A673 (cell line): ENCODE measurements at places on chromosomes 7 and 10.
A peak's percentile ranks its signal among the peaks of the same experiment; 100 is the strongest.

- DNase-seq = no peak
Measured at GRCh38 chr7:91293840-91294239, 29.6 kb downstream of the FZD1 start.

DNA sequence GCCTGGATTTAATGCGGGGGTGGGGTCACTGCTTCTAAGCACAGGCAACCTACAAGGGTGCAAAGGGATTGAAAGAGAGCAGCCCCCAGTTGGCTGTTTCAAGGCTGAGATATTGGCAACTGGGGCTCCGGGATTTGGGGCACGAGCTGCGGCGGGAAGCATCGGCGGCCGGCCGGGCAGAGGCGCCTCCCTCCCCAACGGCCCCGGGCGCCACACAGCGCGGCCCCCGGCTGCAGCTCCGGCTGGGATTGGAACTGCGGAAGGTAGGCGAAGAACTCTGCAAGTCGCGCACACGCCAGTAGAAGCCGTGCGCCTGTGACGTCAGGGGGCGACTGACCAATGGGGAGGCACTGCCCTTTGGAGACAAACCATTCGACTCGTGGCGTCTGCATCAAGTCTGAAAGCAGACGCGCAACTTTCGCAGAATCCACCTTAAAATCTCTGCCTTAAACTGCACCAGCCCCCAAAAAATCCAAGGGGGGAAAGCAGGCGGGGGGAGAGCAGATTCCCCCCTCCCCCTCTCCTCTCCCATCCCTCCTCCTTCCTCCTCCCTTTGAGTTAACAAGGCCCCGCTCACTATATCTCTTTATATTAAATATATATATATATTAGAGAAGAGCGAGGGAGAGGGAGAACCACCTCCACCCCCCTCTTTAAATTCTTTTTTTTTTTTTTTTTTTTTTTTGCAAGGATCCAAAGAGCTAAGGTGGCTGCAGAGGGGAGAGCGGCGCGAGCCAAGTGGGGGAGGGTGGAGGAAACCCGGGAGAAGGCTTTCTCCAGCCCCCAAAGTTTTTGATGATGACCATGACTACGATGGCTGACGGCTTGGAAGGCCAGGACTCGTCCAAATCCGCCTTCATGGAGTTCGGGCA lies at the start of gene DLX6:
DLX6 (plus strand) TSS at position 371 of the 872 bp plus-strand sequence; CDS start at position 796, 425 bp downstream.
- DNase-seq = peak; percentile 97

GRCh38 chr10:124157271-124157681 lies 63.9 kb upstream of the CHST15 start:
- no peak for DNase-seq

- DNase-seq = no peak
Measured at GRCh38 chr10:124303662-124304418, 114.9 kb downstream of the OAT start.

DNA sequence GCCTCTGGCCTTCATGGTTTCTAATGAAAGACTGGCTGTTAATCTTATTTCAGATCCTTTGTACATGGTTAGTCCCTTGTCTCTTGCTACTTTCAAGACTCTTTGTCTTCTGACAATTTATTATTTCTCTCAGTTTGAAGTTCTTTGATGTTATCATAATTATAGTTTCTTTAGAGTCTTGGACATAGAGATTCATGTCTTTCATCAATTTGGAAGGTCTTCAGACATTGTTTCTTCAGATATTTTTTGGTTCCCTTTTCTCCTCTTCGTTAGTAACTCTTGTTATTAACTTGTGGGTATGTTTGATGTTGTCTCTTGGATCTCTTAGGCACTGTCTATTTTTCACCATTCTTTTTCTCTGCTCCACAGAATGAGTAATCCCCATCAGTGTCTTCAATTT lies 8.7 kb downstream of the ZNF37A start:
- DNase-seq = no peak

DNA sequence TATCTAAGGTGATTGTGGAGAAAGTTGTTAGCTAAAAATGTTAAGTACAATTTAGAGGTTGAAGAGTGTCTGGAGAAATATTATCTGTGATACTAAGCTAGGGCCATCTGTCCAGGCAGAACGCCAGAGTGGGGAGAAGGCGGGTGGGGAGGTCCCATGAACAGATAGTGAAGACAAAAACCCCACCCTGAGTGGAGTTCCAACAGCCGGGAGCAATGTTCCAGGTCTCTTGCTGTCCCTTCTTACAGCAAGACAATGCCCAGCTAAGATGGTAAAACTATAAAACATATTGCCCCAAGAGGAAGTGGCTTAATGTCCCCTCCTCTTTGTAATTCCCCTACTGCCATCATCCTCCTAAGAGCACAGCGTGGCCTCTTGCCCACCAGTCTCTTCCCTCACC lies 10.4 kb upstream of the IL15RA start:
- no peak for DNase-seq

- no peak for DNase-seq
Measured at GRCh38 chr10:96858706-96859050, 26.6 kb downstream of the LCOR start.

DNA sequence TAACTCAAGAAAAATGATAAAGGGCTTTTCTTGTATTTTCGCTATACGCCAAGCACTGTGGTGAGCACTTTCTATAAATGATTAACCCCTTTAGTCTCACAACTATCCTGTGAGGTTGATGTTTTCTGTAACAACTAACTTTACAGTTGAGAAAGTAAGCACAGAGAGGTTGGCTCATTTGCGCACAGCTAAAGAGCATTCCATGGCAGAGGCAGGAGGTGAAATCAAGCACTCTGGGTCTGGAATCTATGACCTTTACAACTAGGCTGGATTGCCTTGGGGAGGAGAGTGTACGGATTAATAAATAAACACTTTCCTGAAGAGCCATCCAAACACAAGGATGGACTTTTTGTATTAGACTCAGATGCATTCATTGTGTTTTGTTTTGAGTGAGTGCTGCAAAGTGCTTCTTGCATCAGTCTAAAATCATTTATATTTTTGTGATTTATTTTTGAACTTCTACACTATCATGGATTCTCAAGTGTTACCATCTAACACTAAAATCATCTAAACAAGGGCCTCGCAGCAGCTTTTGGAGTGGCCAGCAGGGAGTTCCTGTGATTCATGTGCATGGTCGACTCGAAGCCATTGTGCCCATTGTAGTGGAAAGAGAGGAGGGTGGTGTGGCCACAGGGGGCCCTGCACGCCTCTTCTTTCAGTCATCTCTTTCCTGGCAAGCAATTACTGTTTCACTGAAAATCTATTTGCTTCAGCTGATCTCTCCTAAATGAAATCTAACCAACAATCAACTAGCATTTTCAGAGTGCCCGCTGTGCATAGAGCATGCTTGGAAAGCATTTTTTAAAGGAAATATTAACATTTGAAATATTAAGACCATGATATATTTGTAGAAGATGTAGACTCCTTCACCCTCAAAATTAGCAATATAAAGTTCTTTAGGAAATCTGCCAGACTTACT lies 633.4 kb upstream of the COBL start:
- peak; percentile 2 for DNase-seq

GRCh38 chr10:128380946-128381345 lies 254.7 kb upstream of the MKI67 start:
- DNase-seq = no peak

DNA sequence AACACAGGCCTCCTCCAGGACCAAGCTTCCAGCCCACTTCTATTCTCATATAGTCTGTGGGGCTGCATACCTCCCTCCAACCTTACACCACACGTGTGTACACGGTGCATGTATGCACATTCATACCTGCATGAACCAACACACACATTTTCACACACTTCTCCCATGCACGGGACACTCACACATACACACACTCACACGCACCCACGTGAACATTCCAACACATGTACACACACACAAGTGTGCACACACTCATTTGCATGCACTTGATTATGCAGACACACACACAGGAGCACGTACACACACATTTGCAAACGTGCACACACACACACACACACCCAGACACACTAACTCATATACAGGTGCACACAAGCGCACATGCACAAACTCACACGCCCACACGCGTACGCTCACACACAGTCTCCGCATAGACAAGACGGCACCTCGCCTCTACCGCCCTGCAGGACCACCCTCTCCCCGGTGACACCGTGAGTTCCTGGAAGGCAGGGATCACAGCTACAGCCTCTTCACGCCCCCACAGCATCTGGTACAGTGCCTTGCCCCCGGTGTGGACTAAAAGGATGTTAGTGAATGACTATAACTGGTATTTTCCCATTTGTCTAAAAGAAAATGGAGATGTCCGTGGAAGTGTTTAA lies 263.8 kb downstream of the PTPRN2 start:
- DNase-seq = no peak

GRCh38 chr7:152477079-152477478 lies 41.3 kb upstream of the KMT2C start:
- no peak for DNase-seq

DNA sequence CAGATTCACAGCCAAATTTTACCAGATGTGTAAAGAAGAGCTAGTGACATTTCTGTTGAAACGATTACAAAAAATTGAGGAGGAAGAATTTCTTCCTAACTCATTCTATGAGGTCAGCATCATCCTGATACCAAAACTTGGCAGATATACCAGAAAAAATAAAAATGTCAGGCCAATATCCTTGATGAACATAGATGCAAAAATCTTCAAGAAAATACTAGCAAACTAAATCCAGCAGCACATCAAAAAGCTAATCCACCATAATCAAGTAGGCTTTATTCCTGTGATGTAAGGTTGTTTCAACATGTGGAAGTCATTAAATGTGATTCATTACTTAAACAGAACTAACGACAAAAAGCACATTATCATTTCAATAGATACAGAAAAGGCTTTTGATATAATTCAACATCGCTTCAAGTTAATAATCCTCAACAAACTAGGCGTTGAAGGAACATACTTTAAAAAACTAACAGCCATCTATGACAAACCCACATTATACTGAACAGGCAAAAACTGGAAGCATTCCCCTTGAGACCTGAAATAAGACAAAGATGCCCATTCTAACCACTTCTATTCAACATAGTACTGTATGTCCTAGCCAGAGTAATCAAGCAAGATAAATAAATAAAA lies 807.7 kb upstream of the ZWINT start:
- DNase-seq = no peak

DNA sequence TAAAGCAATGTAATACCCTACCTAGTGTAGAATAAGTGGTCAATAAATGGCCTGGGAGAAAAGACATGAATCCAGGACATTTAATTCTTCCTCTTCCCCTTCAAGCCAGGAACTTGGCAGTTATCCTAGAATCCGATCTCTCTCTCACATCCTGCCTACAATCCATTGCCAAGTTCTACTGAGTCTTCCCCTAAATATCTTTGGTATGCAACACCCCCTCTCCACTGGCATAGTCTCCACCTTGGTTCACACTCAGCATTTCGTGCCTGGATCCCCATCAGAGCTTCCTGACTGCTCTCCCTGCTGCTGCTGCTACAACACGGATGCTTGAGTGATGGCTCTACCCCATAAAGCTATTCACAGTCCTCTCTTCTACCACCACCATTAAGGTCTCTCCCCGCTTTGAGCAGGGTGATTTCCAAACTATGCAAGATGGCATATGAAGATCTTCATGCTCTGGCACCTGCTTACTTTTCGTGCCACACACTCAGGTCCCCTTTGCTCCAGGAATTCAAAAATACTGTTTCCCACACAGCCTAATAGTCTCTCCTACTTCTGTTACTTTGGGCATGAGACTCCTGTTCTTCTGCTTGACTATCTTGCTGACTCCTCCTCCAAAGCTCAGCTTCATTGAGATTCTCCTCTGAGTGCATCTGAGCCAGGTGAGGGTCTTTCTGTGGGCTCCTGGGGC lies 4.8 kb downstream of the ANK3 start:
- DNase-seq = peak; percentile 69

- no peak for DNase-seq
Measured at GRCh38 chr10:33833566-33833965, 499.1 kb upstream of the NRP1 start.

- no peak for DNase-seq
Measured at GRCh38 chr7:108251700-108252099, 121.5 kb upstream of the LAMB4 start.

GRCh38 chr7:117582219-117582704 lies 102.4 kb downstream of the CFTR start:
- peak; percentile 41 for DNase-seq

GRCh38 chr10:79140085-79140793 lies 71.5 kb downstream of the ZMIZ1 start:
- no peak for DNase-seq

GRCh38 chr10:44760513-44760912 lies 150.6 kb upstream of the TMEM72 start:
- no peak for DNase-seq

GRCh38 chr10:103125323-103126267 lies 67.5 kb downstream of the NT5C2 start:
- no peak for DNase-seq

DNA sequence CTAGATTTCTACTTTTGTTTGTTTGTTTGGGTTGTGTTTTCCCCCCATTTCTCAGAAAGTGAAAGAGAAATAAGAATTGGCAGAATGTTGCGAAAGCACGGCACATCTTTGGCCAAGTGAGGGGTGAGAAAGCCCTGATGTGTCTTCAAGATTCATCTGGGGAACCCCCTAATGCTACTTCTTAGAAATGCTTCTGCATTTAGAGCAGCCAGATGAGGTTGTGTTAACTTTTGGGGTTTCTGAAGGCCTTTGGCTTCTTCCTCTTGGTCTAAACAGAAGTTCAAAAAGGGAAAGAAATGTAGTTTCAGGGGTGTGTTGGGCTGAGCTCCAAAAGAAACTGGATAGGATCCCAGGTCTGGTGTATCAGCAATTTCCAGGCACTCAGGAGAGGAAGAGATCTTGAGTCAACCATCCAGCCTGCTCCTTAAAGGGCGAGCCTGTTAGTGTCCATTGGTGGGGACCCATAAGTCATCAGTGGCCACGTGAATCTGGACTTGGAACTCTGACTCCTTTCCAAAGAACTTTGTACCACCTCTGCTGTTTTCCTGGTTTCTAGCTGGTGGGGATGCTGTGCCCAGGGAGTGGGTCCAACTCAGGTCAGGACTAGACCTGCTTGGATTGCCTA lies 6.5 kb downstream of the DUSP5 start:
- DNase-seq = no peak

DNA sequence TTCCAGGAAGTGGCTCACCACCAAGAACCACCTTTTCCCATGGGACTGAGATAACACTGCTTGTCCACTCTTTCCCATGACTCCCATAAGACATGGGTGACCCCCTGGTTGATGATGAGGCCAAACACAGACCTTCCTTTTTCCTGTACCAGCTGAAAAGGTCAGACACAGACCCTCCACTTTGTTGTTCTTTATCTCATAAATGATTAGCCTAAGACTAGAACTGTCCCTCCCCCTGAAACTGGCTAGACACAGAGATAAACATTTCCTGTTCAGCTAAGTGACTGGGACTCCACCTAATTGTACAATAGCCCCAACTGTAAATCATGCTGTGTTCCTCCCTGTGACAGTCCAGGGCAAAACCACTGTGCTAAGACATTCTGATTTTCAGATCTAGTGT lies 8.2 kb upstream of the NRG3 start:
- DNase-seq = no peak

DNA sequence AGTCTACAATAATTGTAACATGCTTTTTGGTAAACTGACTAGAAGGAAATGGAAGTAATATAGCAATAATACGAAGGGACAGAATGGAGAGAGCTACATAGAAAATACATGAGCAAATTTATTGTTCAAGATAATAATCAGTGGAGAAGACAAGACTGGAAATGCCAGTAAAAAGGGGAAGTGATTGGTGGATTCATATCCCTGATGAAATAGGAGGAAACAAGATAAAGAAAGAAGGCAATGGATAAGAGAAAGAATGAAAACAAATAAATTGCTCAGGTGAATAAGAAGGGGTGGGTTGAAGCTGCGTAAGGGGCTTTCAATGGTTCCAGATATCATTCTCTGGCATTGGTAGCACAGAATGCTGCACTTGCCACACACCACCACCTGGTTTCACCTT lies 135.9 kb downstream of the LRRN3 start:
- DNase-seq = no peak

- no peak for DNase-seq
Measured at GRCh38 chr7:149544028-149544427, 46.4 kb upstream of the ZNF746 start.
